ENCODE measurements at places on chromosomes 1 and 21. TPM values are rescaled to one million over a fixed set of nuclear protein-coding genes. Genes with fewer than 3 reads are reported as not detected.
A peak's percentile ranks its signal among the peaks of the same experiment; 100 is the strongest.

Gene OVAAL
- total RNA-seq, result not detected

Gene PLA2G2C
- not detected for total RNA-seq

Gene SMIM1
- 1.2 TPM for total RNA-seq

Gene IVL
- total RNA-seq, result not detected

Gene ZBTB8A
- 9.6 TPM for total RNA-seq

GRCh38 chr1:158454537-158454936, 7.1 kb upstream of the OR10K1 start:
- DNase-seq, result no peak

GRCh38 chr1:233459470-233459945, 132.0 kb downstream of the MAP3K21 start:
- DNase-seq, result no peak

- DNase-seq, result no peak
Measured at GRCh38 chr1:231122143-231122542, 39.7 kb upstream of the TRIM67 start.

DNA sequence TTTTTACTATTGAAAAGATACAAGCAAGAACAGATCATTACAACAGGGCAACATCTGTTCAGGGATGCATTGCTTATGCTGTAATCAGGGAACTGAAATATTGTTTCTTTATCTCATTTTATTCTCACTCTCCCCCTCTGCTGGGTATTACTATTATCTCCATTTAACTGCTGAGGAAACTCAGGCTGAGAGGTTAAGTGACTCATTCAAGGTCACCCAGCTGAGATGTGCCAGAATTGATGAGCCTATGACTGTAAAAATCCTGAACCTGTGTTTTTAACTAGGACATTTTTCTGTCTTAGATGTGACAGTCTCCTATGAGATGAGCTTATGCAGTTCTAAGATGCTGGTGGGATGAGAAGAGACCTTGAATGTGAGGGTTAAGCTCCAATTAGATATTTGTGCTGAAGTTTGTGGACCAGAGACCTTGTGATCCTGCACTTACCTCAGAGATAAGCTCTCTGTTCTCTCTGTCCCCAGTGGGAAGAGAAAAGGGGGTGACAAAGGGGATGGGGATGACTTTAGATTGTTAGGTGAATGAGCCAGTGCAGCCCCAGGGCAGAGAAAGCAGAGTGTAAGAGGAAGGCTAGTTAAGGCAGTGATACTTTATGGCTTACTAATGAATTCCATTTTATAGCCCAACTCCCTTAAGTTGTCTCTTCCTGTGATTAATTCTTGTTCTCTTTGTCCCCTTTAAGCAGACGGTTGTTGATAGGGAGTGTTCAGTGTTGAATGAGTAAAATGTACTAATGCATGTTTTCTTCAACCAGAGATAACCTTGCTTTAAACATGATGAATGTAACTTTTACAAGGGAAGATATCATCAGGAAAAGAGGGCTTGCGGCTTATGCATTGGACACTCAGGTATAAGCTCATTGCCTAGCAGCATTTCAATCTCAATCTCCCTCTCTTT, 111.4 kb downstream of the HLX start:
- peak; percentile 82 for DNase-seq

- DNase-seq, result no peak
Measured at GRCh38 chr1:20837554-20838192, 50.6 kb upstream of the HP1BP3 start.

GRCh38 chr1:181021811-181022434, 747 bp downstream of the STX6 start:
- peak; percentile 96 for DNase-seq

DNA sequence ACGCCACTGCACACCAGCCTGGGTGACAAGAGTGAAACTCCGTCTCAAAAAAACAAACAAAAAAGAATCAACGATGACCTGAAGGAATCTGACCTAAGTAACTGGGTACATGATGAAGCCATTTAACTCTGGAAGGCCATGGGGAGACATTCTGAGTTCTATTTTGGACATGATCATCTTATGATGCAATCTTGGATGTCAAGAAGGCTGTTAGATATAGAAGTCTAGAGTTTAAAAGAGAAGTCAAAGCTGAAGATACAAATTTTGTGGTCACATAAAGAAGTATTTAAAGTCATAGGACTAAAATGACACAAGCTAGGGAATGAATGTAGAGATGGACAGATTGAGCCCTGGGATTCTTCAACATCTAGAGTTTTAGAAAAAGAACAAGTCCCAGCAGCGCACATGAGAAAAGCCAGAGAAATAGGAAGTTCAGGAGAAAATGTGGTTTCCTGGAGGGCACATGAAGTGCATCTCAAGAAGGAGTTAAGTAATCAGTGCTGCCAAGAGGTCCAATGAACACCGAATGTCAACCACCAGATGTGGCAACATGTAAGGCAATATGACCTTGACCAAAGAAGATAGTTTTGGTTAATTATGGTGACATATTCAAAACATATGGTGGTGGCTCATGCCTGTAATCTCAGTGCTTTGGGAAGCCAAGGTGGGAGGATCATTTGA, 26.8 kb downstream of the ELK4 start:
- DNase-seq, result no peak

DNA sequence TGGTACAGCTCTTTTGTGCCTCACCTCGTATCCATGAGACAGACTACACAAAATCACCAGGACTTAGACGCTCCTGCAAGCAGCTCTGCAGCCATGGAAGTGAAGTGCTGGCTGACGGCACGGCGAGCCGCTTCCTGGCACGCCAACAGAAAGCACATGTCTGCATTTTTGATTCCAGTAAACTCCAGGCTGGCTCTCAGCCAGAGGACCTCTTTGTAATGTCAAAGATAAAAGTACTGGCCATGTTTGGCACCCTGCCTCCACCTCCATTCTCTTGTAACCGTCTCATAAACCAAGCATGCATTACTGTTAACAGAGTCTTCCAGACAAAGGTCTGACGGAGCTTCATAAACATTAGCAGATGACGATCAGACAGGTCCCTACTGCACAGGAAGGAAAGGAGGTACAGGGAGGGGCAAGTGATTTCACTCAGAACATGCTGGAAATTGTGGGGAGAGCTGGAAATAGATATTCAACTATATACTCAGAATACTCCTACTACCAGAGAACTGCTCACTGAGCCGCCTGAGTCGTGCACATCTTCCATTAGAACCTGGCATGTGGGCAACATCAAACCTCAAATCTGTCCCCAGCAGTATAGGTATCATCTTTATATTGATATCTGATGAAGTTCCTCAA, 632.0 kb downstream of the SMYD3 start:
- peak; percentile 95 for DNase-seq
